ENCODE measurements at places on chromosomes 1 and 21.
A peak's percentile ranks its signal among the peaks of the same experiment; 100 is the strongest.

DNA sequence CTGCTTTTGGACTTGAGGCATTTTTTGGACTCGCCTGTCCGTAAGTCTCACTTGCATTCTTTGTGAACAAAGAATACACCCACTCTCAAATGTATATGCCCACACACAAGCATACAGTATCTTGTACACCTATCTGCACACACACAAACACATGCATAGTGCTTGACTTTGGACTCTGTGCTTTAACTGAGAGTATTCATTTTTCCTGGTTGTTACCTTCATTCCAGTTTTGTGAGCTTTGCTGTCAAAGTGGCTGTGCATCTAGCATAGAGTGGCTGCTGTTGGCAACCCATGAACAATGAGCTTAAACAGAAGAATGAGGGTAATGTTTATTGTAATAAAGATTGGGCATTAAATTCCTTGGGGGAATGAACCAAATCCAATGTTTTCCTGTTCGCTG, 199.0 kb downstream of the PDE4B start:
- no peak for DNase-seq

- DNase-seq = no peak
Measured at GRCh38 chr1:196651079-196651478, 764 bp upstream of the CFH start.

GRCh38 chr1:54808443-54809207, 7.5 kb upstream of the TTC22 start:
- no peak for DNase-seq

DNA sequence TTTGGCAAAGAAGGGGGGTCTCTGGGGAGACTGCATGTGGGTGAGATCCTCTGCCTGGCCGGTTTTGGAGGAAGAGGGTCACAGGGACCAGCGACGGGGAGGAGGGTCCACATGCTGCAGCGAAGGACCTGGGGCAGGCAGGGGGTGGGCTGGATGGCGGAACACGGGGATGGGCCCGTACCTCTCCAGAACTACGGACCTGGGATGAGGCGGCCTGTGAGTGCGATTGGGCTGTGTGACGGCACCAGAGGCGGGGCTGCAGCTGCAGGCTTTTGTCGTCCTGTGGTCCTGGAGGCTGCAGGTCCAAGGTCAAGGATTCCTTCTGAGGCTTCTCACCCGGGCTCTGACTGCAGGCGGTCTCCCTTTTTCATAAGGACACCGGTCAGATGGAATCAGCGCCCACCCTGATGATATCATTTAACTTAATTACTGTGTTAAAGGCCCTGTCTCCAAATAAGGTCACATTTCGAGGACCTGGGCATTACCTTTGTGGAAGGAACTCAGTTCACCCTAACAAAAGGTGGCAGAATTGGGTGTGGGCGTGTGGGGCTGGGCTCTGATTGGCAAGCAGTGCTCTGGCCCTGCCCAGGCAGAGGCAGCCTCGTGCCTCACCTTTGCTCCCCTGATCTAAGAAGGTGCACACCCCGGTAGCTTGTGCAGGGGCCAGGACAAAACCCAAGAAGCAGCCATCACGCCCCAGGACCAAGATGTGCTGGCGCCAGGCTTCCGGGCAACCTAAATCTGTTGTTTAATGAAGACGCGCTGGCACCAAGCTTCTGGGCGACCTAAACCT, 60.0 kb upstream of the TRAPPC10 start:
- DNase-seq = no peak

DNA sequence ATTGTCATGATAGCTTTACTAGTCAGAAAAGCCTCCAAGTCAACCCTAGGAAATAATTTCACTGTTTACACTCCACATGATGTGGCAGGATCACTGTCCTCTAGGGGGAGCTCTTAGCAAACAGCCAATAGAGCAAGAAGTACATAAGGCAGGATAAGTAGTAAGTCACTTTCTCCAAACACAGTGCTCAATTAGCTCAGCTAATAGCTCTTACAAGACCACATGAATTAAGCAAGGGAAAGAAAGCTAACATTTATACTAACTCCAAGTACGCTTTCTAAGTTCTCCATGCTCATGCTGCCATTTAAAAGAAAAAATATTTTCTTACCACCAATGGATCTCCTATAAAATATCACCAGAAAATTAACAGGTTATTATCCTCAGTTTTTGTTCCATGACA, 66.9 kb upstream of the LRIF1 start:
- no peak for DNase-seq

DNA sequence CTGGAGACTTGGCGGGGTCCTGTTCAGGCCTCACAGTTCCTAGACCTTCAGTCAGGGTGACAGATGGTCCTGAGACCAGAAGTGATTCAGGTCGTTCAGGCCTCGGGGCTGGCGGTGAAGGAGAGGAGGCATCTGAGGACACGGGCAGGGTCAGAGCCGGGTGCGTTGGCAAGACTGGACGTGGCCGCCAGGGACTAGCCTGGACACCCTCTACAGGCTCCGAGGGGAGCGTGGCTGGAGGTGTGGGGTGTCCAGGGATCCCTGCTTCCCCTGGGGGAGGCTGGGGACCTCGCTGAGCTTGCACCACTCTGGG, 64.0 kb upstream of the TARDBP start:
- no peak for DNase-seq

GRCh38 chr1:97533358-97533757, 387.5 kb downstream of the DPYD start:
- no peak for DNase-seq

DNA sequence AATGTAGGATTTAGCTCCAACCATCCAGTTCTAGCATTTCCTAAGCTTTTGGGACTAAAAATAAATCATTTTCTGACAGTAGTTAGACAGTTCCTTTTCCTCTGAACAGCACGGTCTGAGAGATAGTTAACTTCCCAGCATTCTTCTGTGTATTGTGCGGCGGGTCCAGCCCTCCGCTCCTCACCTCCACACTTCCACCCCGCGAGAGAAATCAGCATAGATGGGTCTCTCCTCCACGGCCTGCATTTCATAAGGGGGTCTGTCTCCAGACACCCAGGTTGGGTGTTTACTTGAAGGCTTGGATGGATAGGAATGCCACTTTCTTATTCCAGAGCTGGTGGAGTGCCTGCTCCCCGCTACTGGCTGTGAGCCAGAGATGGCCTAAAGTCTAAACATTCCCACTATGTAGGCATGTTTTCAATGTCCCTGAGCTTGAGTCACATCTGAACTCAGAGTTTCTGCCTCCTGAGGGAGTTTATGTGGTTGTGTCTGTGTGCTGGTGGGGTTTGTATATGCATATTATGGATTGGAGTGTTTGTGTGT, 38.0 kb upstream of the PPP2R5A start:
- DNase-seq = no peak

DNA sequence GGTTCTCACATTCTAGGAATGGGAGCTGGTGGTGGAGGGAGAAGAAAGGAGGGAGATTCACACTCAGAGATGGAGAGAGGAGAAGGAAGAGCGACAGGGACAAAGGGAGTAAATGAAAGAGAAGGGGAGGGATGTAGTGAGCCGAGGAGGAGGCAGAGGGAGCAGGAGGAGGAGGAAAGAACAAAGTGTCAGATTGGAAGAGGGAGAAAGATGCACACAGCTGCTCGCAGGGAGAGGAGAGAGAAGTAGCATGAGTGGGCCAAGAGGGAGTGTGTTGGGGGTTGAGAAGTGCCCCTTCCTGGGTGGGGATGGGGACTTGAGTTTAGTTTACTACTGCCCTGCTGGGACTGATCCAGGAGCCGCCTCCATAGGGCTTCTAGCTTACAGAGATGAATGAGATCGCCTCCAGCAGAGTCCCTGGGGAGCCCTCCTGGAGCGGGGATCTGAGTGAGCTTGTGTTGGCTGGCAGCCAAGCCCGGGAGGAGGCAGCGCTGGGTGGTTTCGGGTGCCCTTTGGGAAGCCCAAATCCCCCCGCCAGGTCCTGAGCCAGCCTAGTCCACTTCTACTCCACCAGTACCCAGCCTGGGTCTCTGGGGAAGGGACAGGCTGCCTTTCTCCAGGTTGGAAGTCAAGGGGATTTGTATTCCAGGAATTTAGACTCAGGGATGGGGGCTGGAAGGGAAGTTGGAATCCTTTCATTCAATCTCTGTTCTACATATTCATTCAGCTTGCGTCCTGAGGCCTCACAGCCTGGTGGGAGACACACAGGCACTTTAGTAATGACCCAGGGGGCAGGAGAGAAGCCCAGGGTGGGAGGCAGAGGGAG, 20.9 kb downstream of the PTPRU start:
- peak; percentile 64 for DNase-seq

DNA sequence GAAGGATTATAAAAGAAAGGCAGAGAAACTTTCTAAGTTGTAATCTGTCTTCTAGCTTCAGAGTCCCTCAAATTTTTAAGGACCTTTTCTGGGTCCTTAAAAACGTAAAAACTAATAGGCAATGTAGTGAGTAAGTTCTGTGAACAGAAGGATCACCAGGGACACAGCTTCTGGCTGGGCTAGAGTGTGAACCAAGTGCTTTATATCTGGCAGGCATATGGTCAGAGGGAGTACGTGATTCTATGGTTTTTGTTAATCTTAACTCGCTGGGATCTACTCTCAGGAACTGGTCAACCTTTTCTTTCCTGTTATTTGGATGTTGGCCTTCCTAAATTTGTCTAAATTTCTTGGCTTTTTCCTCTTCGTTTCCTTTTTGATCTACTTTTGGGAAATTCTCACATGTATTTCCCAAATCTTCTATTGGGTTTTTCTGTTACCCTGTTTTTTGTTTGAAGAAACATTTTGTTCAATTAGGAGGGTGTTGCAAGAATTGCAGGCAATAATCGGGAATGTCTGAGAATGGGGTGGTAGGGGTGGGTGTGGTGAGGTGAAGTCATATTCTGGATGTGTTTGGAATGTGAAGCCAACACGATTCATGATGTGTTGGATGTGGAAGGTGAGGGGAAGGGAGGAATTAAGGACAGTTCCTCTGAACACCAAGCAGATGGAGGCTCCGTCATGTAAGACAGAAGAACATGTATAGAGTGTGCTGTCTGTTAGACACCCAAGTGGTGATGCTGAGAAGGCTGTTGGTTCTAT, 193.2 kb downstream of the FMN2 start:
- no peak for DNase-seq

- no peak for DNase-seq
Measured at GRCh38 chr1:233664253-233664652, 50.3 kb downstream of the KCNK1 start.

DNA sequence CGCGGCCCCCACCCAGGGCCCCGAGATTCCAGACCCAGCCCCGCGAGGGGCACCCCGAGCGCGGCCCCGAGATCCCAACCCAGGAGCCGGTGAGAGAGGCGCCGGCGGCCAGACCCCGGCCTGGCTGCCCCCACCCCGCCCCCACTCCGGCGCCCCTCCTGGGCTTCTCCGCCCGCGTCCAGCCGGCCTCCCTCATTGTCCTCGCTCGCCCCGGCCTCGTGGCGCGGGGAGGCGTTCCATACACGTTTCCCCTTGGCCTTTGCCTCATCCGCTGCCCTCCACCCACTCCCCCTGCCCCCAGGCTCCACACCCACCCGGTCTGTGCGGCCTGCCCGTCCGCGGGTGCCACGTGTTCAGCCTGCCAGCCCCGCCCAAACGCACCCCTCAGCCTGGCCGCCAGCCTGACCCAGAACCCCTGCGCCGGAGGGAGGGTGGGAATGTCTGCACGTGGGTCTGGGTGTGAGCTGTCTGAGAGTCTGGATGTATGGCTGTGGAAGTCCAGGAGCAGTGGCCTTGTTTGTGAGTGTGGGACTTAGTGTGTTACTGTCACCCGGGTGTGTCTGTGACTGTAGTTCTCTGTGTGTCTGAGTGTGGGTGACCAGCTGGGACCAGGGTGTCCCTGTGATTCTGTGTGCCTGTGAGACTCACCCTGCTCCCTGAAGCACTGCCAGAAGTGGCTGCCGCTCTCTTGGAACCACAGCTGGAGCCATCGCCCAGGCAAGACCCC, 681 bp downstream of the B4GALT2 start:
- peak; percentile 83 for DNase-seq
